ENCODE measurements at places on chromosomes 3 and 15.

DNA sequence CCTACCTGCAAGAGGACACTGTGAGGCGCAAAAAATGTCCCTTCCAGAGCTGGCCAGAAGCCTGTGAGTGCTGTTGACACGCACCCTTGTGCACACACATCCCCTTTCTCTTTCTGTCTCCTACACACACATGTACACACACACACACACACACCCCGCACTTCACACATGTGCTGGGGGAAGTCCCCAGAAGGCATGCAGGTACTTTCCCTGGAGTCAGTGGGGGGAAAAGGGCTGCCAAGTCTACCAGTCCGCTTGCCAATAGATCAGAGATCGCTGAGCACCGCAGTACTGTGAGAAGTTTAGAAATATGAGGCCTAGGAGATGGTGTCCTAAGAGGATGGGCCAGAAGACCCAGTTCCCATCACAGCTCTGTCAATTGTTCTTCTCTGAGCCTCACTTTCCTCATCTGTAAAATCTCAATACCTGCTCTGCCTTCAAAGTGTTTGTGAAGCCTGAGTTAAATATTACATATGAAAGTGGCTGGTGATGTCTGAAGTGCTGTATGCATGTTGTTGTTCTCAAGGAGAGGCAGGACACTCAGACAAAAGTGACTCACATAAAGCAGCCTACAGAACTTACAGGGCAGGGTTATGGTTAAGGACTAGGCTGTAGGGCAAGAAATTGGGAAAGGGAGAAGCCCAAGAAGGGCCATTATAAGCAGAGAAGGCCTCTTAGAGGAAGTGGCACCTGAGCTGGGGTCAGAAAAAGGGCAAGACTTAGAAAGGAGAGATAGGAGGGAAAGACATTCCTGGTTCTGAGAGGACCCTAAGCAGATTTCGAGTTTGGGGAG, 6.8 kb downstream of the IL17RE start:
- DNase-seq = no peak

DNA sequence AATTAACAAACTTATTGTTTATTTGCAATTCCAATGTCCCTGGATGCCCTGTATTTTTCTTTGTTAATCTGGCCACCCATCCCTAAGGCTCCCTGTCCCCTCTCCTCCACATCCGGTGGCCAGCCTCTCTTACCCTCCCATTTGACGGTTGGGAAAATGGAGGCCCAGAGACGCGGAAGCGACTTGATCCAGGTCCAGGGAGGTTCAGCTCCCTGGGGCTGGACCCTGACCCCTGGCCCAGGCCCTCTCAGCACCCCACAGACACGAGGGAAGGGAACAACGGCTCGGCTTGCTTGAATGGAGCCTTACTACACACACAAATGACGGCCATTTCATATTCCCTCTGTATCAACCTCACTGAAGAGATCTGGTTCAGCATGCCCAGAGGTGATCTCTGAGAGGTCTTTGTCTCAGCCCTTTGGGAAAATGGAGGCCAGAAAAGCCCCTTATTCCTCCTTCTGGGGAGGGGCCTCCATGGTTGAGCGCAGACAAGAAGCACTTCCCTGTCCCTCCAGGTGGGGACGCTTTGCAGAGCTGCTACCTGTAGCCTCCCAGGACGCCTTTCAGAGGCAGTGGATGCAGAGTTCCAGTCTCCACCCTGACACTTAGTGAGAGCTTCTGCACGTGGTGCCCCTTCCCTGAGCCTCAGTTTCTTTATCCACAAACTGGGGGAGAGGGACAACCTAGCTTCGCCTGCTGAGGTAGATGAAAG, 82.1 kb downstream of the ATP2B2 start:
- no peak for DNase-seq

DNA sequence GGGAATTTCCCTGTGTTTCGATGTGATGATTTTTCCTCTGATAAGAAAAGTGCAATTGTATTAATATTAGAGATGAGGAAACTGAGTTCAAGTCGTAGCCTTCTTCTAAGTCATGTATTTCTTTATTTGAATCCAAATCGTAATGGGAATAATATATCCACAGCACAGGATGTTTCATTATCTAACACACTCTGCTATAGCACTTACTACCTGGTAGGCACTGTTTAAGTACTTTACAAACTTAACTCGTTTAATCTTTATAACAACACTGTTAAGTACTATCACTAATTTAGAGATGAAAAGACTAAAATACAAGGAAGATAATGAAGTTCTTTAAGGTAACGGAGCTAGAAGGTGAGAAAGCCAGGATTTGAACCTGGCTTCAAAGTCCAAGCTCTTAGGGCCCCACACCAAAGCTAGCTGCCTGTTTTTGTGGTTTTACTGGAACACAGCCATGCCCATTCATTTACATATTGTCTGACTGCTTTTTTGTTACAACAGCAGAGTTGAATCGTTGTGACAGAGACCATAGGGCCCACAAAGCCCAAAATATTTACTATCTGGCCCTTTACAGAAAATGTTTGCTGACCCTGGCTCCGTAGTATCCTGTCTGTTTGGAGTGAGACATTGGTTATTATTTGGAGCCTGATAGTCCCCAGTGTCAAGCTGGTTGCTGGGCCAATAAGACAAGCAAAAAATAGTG, 9.6 kb upstream of the ATP13A3 start:
- no peak for DNase-seq

- no peak for DNase-seq
These were observed 67.4 kb upstream of the UNC13C start for GRCh38 chr15:53910852-53911251.

DNA sequence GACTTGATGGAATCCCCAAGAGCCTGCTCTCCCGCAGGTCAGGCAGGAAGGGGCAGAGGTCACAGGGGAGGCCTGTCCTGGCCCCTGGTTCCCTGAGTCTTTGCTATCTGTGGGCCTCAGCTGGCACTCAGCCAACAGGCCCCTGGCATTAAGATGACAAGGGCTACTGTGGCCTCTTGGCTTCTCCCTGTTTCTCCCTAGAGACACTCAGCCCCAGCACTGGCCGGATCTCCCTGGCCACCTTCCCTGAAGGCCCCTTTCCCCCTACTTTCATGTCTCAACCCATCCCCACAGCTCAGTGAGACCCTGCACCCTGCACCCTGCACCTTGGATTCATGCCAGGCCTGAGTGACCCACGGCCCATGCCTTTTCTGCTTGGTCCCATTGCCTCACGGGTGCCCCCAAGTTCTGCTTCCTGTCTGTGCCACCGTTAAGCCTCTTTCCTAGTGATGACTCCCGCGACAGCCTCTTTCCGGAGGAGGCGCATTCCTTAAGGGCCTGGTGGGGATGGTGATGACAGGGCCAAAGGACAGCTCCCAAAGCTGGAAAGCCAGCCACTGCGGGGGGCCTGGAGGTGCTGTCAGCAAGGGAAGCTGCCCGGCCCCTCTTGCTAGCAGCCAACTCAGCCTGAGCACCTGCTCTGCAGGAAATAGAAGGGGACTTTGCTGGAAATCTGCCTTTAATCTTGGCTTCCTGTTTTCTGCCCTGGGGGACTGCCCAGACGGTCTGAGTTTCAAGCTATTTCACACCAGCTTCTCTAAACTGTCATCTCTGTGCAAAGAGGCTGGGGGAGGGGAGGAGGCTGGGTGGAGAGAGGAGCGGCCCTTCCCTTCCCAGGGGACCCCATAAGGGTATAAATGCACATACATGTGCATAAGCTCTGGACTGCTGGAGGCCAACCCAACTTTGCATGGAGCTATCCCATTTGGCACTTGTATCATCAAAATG, 4.8 kb upstream of the CSK start:
- DNase-seq = no peak

- DNase-seq = no peak
These were observed 185.8 kb upstream of the TLE3 start for GRCh38 chr15:70283511-70283910.

All from WERI-Rb-1 (cell line).